IPS DF 6.9 (cell line): ENCODE measurements at places on chromosomes 11 and 22.

DNA sequence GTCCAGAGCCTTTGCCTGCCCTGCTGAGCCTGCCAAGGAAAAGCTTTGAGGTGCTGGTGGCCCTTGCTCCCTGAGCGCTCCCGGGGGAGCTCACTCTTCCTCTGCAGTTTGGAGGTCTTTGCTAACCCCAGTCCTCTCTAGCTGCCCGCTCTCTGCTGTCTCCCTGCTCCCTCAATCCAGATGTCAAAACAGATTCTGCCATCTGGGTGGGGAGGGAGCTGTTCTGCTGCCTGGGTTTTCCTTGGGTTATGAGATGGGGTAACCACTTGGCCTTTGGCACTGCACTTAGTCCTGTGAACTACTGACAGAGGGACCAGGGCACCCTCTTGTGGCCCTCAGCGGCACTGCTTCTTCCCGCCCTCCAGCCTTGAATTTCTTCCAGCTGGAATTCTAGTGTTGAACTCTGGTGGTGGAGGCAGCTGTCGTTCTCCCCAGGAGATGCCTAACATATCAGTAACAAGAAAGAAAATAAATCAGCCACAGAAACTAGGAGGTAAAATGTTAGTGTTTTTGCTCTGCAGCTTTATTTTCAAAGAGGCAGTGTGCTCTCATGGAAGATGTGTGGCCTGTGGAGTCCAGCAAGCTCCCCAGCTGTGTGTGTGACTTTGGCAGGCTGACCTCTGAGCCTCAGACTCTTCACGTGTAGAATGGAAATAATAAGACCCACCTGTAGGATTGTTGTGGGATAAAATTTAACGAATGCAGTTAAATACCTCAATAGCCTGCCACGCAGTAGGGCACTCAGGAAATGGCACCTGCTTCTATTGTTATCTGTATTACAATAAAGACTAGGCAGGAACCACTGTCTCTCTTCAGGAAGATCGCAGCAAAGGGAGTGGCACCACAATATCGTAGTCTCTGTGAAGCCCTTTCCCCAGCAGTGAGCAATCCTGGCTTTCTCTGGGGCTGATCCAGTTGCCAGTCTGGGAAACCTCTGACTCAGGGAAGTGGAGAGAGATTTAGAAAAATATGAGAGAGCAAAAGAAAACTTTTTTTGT lies 23.4 kb downstream of the ARFGAP2 start:
- H3K36me3 ChIP-seq, result peaks cover 3% of the 10 kb centered on the region; the same call in 1 of the 2 replicates
- 0 out of 2 replicates have a peak, but pooled peaks cover 2% of the 10 kb centered on the region for H3K4me1 ChIP-seq
- no peaks in the 10 kb centered on the region for H3K27me3 ChIP-seq
- DNase-seq, result peak; percentile 66
- H3K4me3 ChIP-seq, result no peak overlapping the region
- no peak overlapping the region for H3K27ac ChIP-seq

DNA sequence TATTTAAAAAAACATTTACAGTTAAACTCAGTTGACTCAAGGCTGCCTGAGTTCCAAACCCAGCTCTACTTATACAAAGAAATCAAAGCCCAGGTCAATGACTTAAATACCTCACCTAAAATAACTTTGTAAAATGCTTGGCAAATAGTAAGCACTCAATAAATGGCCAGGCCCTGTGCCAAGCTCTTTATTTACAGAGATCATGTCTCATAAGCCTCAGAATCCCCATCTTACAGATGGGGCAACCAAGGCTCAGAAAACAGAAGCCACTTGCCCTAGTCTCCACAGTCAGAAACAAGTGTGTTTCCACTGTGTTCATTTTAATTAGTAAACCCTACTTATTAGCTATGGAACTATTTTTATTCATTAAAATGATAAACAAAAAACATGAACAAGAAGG lies 30.5 kb upstream of the TTC28 start:
- H3K4me1 ChIP-seq, result no peaks in the 10 kb centered on the region; the same call in 1 of the 2 replicates
- DNase-seq, result no peak
- peaks cover 13% of the 10 kb centered on the region; the same call in 1 of the 2 replicates for H3K36me3 ChIP-seq
- H3K4me3 ChIP-seq, result no peak overlapping the region

GRCh38 chr11:89381094-89381493 lies 110.1 kb downstream of the NOX4 start:
- no peaks in the 10 kb centered on the region for H3K36me3 ChIP-seq
- no peaks in the 10 kb centered on the region for H3K27me3 ChIP-seq
- H3K27ac ChIP-seq, result no peak overlapping the region
- no peaks in the 10 kb centered on the region for H3K4me1 ChIP-seq
- no peak for DNase-seq

- DNase-seq, result no peak
- no peak overlapping the region for H3K4me3 ChIP-seq
- H3K27me3 ChIP-seq, result no peaks in the 10 kb centered on the region
Observed at GRCh38 chr11:111046291-111046690, 199.2 kb upstream of the POU2AF2 start.

GRCh38 chr11:77410076-77410827 lies 63.6 kb downstream of the PAK1 start:
- H3K4me3 ChIP-seq, result no peak overlapping the region
- no peaks in the 10 kb centered on the region for H3K36me3 ChIP-seq
- H3K4me1 ChIP-seq, result peaks cover 3% of the 10 kb centered on the region; the same call in 1 of the 2 replicates

GRCh38 chr22:45534339-45535192 lies 31.9 kb downstream of the FBLN1 start:
- H3K27me3 ChIP-seq, result no peaks in the 10 kb centered on the region; the same call in 1 of the 2 replicates
- H3K4me3 ChIP-seq, result no peak overlapping the region
- no peak for DNase-seq
- H3K36me3 ChIP-seq, result peaks cover 26% of the 10 kb centered on the region
